Cortex of kidney (tissue), 1 donor: ENCODE measurements at places on chromosomes 2 and 18.

DNA sequence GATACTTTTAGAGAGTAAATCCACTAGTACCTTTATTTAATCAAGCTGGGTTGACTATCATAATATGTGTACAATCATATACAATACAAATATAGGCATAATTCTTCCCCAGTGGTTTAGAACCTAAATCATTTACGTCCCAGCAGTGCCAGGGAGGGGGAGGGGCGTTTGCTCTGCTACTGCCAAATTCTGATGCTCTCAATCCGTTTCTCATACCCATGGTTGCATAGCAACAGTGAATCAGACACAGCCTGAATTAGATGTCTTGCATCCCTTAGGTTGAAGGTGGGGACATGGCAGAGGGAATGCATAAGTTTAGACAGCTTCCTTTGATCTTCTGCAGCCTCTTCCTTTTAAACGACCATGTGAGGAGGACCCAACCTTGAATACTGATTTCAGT is 135.4 kb downstream of the ABCA12 start:
- DNase-seq, result no peak

DNA sequence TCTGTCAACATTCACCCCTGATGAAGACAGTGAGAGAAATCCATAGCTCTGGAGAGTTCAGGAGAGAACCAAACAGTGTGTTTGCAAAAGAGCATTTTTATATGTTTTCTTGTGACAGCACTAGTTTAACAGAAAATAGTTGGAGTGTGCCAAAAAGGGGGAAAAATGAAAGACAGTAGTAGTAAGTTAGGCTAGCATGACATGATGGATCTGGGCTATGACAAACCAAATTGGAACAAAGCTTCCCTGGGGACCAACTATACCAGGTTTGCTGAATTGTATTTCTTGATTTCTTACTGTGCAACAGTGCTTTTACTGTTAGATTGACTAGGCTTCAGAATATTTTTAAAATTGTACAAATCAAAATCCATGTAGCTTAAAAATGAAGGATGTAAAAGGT is 159.8 kb downstream of the ARHGAP15 start:
- DNase-seq, result no peak

DNA sequence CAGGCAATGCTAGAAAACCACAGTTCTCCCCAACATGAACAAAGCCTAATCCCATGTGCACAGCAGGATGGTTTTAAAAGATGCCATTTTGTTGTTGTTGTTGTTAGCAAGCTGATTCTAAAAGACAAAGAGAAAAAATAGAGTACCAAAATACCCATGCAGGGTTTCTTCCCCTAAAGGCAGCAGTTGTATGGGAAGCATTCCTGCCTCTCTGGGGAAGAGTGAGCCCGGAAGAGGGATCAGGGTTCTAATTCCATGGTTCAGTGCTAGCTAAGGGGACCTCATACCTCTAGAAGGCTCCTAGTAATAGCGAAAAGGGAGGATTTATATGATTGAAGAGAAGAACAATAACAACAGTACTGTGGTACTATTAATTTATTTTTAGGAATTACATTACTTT is 327.6 kb downstream of the DPP10 start:
- no peak for DNase-seq

DNA sequence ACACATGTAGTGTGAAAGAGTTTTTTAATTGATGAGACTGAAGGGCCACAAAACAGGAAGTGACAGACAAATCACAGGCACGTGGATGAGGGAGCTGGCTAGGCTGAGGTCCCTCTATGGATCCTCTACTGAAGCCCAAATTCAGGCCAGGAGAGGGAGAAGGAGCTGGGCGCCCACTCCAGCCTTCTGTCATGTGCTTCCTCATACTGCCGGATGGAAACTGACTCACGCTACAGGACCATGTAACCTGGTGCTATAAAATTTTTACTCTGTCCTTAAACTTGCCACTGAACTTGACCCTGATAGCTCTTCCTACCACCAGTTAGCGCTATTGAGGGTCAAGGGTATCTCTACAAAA is 31.3 kb downstream of the PSTPIP2 start:
- DNase-seq, result no peak

DNA sequence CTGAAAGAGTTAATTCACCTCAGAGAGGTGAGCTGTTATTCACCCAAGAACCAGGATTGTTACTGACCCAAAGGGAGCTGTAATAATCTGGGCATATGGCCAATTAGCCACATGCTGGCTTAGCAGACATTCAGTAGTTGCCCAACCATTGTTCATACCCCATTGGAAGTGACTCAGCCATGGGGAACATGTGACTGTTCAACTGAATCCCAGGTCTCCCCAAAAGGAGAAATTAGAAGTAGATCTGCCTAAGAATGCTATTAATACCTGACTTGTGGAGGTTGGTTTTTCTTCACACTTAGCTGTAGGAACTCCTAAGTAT is 272.6 kb upstream of the UBE2E3 start:
- DNase-seq, result no peak

DNA sequence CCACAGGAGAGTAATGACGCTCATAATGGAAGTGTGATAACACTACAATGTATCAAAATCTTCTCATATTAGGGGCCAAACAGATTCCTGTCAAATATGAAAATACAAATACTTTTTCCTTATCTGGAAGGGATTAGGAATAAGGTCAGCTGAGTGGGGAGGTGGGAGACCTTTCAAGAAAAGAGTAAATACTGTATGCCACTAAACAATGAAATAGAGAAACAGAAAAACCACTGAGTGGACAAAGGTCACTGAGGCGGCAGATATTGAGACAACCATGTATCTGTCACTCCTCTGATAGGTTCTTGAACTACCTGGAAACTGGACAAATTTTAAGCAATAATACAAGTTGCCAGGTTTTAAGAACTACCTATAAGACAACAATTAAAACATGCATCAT is 59.3 kb downstream of the RTTN start:
- DNase-seq, result no peak

DNA sequence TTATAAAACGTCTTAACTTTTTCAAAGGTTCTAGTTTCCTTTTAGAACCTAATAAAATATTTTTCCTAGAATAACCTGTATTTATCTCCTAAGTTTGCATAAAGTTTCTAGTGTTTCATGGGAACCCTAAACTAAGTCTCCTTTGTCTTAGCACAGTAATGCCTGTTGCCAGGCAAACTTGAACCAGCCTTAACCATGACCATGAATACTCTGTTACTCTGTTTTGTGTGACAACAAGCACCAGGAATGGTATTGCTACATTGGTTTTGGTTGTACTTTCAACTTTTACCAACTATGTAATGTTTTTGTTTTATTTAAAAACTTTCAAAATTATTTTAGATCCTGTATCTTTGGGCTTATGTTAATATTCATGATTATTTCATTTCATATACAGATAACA is 137.6 kb downstream of the CERS6 start:
- DNase-seq, result no peak

DNA sequence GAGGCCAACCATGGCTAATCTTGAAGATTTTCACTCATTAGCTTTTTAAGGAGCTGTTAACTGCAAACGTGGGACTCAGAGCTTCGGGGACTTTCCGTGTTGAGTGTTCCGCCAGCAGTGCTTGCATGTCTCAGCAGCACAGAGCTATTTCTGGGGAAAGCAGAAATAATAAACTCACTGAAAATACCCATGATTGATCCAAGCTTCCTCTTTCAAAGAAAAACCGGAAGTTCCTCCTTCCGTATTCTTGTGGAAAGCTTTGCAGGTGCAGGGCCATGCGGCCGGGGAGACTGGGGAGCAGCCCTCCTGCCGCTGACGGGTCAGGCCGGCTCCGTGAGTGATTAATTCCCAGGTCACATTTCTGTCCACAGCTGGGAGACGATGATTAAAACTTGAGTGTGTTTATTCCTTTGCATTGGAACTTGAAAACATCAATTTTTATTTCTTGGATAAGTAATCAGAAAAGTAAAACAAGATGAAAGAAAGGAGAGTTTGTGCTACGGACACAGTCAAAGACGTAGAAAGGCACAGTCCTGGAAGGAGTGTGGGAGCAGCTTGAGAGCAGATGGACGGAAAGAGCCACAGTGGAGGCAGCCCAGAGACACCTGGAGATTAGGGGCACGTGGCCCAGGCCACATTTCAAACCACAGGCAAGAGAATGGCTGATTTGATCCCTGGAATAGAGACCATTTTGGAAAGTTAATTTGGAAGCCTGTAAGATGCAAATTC is 54.2 kb upstream of the CTDP1 start:
- DNase-seq, result no peak

- DNase-seq, result no peak
These were observed 22.5 kb upstream of the MAP3K20 start for GRCh38 chr2:173053043-173053699.

DNA sequence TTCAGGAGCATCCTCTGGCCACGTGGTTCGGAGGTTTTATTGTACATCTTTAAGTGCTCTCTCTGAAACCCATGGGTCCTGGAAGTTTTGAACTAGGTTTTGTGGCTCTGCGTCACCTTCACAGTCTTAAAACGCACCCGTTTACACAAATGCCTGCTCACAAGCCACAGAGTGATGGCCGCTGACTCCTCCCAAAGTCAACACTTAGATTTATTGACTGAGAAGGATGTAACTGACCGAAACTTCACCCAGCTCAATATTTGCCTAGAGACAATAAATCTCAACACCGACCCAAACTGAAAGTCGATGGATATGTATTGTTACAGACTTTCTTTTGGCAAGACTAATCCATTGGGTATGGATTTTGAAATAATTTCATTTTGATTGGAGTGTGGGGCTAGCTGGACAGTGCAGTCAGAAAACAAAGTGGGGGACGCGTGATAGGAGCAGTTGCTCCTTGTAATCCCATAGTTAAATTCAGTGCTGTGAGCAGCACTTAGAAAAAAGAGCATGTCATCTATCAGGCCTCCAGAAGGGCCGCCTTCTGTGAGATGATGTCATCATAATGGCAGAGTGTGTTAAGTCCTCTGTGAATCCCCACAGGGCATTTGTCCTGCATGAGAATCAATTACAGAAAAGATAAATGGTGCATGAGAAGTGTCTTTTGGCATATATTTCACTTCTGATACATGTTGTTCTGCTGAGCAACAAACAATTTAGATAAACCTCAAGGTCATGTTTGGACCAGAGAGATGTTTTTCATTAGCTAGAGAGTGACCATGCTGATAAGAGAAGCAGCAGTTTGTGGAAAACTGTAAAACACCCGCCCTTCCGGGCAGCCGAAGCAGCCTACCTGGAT is 183.7 kb downstream of the INO80D start:
- no peak for DNase-seq

DNA sequence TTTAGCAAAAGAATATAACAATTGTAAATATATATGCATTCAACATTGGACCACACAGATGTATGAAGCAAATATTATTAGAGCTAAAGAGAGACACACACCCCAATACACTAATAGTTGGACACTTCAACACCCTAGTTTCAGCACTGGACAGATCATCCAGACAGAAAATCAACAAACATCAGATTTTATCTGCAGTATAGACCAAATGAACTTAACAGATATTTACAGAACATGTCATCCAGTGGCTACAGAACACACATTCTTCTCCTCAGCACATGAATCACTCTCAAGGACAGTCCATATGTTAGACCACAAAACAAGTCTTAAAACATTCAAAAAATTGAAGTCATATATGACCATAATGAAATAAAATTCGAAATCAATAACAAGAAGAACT is 22.1 kb upstream of the EVA1A start:
- DNase-seq, result no peak

DNA sequence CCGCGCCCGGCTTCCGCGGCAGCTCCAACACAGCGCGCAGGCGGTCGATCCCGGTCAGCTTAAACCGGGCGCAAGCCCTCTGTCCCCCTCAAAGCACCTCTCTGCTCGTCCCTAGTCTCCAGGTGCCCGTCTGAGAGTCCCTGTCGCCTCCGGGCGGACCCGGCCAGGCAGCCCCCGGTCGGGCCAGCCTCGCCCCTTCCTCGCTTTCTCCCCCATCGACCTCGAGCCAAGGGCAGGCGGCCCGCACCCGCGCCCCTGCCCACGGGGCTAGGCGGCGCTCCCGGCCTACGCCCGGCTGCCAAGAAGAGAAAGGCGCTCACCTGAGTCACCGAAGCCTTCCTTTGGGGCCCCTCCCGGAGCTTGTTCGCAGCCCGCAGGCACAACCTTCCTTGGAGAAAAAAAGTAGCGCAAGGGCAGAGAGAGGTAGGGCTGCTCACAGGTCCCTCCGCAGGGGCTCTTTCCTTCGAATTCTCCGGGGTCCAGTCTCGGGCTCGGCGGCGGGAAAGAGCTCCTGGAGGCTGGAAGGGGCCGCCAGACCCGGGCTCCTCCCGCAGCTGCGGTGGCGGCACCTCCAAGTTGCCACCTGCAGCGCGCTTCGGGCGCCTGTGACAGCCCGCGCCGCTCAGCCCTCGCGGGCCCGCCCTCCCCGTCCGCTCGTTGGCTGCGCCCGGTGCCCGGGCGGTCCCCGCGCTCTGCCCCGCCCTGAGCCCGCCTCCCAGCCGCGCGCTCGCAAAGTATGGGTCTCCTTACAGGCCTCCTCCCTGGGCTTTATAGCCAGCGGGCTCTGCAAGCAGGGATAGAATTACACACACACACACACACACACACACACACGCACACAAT is 86.5 kb upstream of the EPB41L3 start:
- no peak for DNase-seq

GRCh38 chr2:55693181-55694125 is at the start of gene PNPT1:
Gene PNPT1, minus strand, starts transcription at chr2:55693844. Its CDS starts 21 bp downstream, at chr2:55693823.
- peak; percentile 32 for DNase-seq

DNA sequence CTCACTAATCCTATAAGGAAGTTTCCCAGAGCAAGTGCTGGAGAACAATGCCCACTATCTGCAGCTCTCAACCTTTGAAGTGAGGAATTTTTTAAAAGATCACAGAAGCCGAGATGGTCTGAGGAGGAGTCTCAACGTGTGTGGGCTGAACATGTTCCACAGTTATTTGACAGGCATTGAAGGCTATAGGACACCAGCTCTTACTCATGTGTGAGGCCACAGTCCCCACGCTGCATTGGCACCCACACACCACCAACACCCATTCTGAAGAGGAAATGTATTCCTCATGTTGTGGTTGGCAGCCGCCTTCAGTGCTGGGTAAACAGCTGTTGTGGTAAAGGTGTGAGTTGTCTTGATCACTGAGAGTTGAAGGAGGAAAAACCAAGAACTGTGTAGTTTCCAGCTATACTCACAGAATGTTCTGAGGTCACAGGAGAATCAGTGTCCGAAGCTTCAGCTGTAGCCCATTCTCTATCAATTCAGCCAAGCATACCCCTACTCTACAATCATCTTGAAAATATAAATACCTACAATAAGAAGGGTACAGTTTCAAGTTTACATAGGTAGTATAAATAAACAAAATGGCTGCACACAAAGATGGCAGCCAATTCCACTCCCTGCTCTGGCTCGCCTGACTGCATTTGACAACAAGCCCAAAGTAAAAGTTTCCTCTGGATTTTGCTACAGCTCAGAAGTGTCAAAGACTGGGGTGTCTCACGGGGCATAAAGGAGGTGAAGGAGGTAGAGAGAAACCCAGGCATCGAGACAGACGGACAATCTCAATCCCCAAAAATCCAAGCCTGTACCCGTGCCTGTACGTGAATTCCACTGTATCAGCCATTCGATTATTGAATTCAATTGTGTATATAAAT is 12.1 kb downstream of the CD226 start:
- DNase-seq, result no peak

DNA sequence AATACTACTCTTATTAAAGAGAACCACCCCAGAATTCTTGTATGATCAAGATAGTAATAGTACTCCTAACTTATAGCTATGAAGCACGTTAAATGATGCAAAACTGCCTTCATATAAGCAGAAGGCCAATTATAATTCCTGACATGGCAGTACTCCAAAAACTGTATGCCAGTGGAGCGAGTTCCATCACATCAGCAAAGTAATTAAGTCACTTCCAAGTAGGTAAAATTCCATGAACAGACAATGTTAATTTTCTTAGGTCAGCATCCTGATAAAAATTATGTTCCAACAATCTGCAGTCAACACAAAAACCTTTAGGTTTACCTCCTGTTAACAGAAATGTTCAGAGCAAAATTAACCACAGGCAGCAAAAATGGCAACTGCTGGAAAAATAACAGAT is 136.7 kb downstream of the CDH2 start:
- DNase-seq, result no peak
